ENCODE measurements at places on chromosomes 5 and 9.

- DNase-seq, result peak; percentile 99
Measured at GRCh38 chr9:98374385-98375051, 119.1 kb upstream of the TBC1D2 start.

DNA sequence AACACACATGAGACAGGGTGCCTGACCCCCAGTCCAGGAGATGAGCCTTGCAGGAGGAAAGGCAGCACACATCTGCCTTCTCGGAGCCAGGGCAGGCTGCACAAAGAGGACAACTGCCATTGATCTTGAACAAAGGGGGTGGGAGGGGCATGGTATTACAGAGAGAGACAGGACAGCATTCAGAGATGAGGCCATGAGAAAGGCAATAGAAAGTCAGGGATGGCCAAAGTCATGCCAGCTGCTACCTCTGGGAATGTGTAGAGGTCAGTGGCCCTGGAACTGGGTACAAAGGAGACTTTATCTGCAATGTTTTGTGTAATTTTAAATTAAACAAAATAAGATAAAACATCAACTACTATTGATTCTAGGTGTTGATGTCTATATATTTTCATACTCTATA lies 43.2 kb downstream of the WDR36 start:
- DNase-seq, result no peak

DNA sequence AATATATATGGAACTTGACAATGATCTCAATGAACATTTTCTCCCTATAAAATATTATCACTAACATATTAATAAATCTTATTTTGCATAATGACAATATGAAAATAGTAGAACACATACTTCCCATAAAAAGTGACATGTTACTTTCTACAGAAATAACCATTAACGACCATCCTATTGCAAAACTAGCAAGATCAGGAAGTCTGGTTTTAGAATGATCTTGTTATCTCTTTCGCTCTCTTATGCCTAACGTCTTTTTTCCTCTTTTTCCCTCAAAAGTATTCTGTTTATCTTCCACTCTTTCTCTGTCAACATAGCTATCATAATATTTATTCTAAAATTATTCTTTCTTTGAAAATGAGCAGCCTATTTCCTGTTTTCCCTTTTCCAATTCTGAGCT lies 21.6 kb upstream of the C5orf46 start:
- DNase-seq, result no peak

- no peak for DNase-seq
Measured at GRCh38 chr5:126066836-126067235, 356.4 kb upstream of the GRAMD2B start.

DNA sequence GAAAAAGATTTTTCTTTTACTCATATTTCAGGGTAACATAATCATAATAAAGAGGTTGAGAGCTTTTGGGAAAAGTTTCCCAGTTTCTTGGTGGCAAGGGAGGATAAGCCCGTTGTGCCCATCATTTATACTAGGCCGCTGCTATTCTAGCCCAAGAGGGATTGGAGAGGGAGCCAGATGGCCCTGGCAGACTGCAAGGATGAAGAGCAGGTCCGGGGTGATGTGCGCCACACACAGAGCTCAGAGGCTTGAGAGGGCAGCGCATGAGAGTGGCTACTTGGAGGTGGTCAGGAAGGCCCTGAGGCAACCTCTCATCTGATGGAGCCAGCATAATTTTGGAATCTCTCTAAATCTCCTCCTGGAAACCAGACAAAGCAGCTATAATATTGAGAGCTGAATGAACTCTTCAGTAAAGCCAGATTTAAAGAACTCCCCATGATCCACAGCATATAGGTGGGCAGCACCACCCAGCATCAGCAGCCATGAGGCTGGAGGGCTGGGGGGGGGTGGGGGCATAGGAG lies 110.1 kb downstream of the MED27 start:
- DNase-seq, result no peak

DNA sequence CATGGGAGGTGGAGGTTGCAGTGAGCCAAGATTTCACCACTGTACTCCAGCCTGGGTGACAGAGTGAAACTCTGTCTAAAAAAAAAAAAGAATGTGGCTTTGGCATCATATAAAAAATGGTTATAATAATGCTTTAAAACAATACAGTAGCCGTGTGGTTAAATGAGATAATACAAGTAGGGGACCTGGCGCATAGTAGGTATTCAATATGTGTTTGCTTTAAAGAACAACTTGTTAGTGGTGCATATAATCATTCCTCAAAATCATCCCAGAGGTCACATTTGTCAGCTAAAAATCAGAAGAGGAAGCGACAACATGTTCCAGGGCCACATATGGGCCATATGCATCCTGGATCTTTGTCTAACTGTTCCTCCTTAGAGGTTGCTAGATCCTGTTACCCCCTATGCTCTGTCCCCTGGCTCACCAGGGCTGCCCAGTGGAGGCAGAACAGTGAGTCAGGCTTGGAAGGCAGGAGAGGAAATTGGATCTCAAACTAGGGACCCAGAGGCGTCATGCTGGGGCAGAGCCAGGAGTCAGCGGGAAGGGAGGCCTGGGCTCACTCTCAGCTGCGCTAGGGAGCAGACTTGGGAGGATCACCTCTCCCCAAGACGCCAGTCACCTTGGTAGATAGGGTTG lies 27.7 kb downstream of the LHX6 start:
- peak; percentile 42 for DNase-seq

DNA sequence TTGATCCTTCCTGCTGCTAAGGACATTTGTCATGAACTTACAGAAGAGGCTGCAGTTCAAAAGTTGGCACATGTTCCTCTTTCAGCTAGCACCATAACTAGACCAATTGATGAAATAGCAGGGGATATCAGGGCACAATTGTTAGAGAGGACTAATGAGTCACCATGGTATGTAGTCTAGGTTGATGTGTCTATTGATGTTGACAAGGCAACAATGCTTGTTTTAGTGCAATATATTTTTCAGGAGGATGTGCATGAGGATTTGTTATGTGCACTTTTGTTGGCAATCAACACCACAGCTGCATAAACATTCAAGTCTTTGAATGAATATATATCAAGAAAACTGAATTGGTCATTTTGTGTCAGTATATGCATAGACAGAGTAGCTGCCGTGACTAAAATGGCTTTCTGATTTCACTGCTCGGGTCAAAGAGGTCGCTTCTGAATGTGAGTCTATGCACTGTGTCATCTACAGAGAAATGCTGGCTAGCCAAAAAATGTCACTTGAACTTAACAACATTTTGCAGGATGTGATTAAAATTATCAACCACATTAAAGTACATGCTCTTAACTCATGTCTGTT lies 68.0 kb downstream of the FGF10 start:
- DNase-seq, result no peak

GRCh38 chr5:179060116-179061008 lies at the start of gene ZNF354C:
Gene ZNF354C, plus strand, starts transcription at chr5:179060373. Its CDS starts 1,696 bp downstream, at chr5:179062069.
- DNase-seq, result peak; percentile 93

GRCh38 chr9:129714511-129715061 lies 38.3 kb downstream of the PTGES start:
- no peak for DNase-seq

All from fibroblast of pulmonary artery (primary cell).